ENCODE measurements at places on chromosomes 1 and 21.

- DNase-seq: no peak
Measured at GRCh38 chr1:33331444-33332356, 10.8 kb upstream of the A3GALT2 start.

DNA sequence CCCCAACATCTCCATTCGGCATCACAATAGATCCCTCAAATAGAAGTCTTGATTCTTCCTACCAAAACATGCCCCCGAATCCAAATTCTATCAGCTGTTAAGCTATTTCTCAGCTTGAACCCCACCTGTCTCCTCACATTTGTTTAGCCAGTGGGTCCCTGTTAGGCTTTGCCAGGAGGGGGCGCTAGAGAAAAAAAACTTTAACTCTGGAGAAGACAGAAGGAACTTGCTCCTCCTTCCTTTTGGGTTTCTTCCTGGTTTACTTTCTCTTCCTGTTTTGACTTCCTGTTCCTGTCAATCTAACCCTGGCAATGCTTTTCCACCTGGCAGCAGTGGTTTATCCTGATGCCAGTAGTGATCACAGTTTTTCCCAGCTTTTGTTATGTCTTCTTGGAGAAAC lies 95.6 kb upstream of the KCNK1 start:
- DNase-seq: no peak

DNA sequence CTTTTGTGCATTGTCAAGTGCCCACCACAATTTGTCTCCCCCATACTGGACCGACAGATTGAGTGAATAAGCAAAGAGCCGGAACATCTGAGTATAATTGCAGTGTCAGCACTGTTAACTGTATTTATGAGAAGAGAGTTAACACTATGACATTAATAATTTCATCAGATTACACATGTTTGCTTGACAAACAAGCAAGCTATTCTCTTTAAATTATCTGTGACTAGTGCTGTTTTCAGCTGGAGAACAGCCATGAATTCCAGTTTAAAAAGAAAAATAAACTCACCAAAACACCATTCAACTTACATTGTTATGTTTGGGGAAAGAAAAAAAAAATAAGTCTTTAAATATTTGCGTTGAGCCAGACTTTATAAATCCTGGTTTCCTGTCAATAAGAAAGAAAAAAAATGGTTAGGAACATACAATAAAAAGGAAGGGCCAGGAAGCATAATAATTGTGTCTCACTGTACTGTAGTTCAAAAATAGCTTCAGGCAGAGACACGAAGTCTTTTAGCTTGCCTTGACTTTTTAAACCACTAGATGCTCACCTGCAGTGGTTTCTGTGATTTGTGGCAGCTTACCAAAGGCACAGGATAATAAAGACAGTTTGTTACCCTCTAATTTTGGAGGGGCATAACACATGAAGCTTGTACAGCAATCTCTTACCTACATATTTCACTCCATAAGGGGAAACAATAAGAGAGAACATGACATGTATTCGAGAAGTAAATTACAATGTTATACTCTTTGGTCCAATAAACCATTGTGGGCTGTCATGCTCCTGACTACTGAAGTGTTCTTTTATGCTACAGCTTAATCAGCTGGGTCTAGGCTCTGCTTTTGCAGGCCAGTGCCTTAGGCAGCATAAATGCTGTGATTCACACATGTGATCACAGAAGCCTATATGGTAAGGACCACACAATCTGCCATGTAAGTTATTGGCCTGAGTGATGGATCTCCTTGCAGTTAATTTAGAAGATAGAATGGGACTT lies 302.0 kb upstream of the ADGRL2 start:
- no peak for DNase-seq

DNA sequence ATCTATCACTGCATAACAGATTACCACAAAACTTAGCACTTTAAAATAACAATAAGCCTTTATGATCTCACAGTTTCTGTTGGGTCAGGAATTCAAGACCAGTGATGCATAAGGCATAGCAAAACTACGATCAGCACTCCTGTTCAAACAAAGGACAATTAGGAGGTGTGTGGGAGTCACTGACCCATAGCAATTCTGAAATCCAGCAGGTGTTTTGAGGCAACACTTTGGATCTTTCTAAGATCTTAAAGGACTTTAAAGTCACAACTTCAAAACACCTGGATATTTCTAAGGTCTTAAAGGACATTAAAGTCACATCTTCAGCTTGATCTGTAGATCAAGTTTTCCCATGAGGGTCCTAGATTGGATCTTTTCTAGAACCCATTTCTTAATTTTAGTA lies 35.3 kb downstream of the AKT3 start:
- no peak for DNase-seq

DNA sequence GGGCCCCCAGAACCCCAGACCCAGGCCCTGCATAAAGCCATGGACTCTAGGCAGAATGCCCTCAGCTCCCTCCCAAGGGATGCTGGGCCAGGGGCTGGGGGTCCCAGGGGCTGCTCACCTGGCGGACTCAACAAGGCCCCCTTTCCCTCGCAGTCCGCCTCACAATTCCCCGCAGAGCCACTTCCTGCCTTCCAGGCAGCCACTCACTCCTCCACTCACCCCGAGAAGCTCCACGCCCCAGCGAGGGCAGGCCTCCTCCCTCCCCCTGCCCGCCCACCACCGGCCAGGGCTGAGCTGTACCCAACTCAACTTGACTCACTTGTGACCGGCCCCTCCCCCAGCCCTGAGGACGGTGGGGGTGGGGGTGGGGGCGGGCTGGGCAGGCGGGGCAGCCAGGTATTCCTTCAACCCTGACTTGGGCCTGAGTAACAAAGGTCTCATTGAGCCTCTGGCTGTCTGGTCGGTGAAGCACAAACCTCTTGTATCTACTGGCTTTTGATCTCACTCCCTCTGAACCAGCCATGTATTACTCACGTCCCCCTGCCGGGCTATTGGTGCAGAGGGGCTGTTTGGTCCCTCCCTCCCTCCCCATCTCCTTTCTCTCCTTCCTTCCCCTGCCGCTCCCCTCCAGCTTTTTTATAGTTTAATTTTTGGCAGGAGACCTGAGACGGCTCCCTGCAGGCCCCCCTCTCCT lies 5.9 kb downstream of the BLACAT1 start:
- DNase-seq: no peak

DNA sequence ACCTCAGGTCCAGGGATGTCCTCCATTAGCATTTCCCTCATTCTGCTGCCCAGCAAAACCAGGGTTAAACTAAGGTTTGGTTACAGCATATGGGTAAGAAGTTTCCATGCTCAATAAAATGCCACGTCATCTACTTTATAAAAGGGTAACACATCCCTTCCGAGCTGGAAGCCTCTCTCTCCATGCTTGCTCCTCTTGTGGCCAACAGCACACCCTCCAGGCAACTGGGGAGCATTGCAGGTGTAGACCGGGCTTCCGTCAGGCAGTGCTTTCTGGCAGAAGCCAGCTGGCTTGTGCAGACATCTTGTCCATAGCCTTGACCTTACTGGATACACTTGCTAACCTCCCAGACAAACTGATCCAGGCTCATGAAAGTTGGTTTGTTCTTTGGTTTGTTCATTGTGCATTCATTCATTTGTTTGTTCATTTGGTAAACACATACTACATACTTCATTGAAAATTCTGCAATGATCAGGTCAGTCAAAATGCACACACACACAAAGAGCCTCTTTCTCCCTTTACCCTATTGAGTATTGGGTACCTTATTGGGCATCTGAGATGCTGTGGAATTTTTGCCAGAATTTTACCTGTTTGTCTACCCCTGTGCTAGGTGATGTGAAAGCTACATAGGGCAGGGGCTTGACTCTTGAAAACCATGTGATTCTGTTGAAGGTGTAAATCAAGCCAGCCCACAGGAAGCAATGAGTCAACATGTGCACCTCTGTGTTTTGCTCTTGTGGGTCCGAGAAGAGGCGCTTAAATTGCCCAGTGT lies 422.8 kb downstream of the CAMTA1 start:
- no peak for DNase-seq
